Right renal pelvis (tissue), 4 donors: ENCODE measurements at places on chromosomes 1 and 21.

GRCh38 chr1:157399343-157399983, 152.9 kb downstream of the FCRL5 start:
- DNase-seq: no peak

GRCh38 chr1:217673387-217673786, 42.2 kb downstream of the SPATA17 start:
- no peak for DNase-seq

GRCh38 chr1:88141499-88142074, 542.5 kb upstream of the PKN2 start:
- DNase-seq: no peak

DNA sequence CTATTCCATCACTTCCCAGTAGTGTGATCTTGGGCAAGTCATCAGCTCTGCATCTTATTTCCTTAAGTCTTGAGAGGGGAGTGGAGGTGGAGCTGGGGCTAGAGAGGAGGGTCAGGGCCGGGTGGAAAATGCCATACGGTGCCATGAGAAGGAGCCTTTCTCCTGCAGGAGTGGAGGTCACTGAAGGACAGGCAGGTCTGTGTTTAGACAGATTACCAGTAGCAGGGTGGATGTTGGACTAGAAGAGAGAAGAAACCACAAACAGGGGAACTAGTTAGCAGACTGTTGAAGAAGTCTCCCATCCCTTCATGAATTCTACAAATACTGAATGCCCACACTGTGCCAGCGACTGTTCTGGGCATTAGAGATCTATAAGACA, 13.9 kb upstream of the CPT2 start:
- DNase-seq: no peak

DNA sequence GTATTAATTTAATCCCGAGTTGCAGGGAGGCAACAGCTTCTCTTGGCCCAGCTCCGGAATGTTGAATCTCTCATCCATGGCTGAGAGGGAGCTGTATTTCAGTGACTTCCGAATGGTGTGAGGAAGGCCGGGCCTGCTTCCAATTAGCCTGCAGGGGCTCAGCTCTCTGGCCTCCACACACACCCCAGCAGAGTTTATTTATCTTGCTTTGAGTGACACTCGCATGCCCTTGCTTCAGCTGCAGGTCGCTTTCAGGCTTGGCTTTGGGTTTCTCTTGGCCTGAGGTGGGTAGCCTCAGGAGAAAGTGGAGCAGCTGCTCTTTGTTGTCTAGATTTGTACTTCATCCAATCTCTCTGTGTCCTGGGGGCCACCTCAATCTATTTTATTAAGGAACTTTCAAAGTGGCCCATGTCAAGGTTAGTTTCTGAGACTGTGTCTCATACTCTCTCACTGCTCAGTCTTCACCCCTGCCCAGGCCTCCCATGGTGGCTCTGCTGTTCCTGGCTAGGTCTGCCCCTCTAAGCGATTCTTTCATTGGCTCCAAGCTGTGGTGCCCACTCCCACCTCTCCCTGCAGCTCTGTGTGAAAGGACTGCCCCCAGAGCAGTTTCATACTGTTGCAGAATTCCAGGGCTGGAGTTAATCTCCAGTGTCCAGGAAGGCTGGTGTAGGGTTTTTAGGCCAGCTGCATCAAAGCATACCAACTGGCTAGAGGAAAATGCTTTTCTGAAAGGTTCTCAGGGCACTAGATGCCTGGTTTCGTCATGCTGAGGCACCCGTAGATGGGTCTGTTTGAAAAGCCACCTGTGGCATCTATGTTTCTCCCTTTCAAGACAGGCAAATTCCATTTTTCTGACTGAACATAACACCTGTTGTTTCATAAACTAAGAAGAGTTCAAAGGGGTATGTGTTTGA, 153.5 kb downstream of the PLXNA2 start:
- DNase-seq: no peak

- DNase-seq: no peak
Measured at GRCh38 chr1:24966724-24967346, 36.8 kb upstream of the RUNX3 start.

GRCh38 chr1:110243146-110243545, 33.0 kb downstream of the KCNC4 start:
- no peak for DNase-seq

- no peak for DNase-seq
Measured at GRCh38 chr1:31936278-31936980, 1.7 kb downstream of the PTP4A2 start.

GRCh38 chr1:115189814-115190539, 100.7 kb upstream of the TSPAN2 start:
- no peak for DNase-seq

DNA sequence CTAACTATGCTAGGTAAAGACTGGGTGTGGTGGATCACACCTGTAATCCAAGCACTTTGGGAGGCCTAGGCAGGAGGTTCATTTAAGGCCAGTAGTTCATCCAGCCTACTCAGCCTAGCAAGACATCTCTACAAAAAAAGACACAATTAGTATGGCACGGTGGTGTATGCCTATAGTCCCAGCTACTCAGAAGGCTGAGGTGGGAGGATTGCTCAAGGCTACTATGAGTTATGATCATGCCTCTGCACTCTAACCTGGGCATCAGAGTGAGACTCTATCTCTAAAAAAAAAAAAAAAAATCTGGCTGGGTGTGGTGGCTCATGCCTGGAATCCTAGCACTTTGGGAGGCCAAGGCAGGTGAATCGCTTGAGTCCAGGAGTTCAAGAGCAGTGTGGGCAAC, 21.6 kb downstream of the NUP210L start:
- DNase-seq: no peak

GRCh38 chr1:197304638-197305200, 36.7 kb downstream of the CRB1 start:
- no peak for DNase-seq

DNA sequence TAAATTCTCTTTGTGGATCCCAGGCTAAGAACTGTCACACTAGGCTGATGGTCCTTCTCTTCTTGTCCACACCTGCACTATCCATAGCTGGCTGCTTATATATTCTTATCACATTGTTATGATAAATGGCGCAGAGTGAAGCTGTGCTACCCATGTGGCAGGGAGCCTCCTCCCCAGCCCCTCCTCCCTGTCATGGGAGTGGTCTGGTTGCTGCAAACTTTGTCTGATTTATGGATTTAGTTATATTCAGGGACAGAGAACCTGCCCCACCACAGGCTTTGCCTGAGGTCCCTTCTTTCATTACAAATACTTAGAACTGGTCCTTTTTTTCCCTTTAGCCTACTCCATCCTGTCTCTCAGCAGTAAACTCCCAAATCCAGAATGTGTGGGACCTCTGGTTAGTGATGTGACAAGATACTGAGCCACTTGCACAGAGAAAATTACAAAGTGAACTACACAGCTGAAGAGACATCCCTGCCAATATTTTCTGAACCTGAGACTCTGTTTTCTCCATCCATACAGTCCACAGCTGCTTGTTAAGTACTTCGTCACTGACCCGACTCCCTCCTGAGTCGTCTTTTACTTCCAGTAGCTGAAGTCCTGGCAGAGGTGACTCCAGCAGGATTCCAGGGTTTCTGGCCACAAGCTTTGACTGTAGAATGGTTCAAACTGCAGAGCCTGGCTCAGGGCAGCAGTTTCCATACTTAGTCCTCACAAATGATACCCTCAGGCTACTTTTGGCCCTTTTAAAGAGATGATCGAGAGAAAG, 37.6 kb downstream of the PTGFRN start:
- DNase-seq: no peak

GRCh38 chr1:24438423-24438901, 22.9 kb downstream of the NIPAL3 start:
- no peak for DNase-seq

DNA sequence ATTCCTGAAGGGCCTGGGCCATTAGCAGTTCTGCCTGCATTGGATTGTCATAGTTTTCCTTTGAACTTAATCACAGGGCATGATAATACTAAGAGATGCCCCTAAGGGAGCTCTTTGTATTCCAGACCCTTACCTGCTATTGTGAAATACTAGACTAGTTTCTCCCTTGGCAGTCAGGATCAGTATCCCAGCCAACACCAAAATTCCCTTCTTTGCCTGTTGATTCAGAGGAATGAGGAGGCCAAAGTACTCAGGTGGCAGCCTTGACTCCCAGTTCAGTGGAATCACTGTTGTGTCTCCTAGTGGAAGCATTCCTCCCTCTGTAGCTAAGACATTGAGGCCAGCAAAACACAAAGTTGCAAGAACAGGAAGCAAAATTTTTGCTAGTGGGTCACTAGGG, 20.7 kb downstream of the SLAMF7 start:
- DNase-seq: no peak

GRCh38 chr1:77039739-77040138, 172.5 kb downstream of the ST6GALNAC5 start:
- no peak for DNase-seq
